Islet precursor cell (in vitro differentiated cells): ENCODE measurements at places on chromosomes 1 and 21.

- peak; percentile 83 for DNase-seq
Observed at GRCh38 chr1:3717715-3718601, 34.3 kb upstream of the CCDC27 start.

DNA sequence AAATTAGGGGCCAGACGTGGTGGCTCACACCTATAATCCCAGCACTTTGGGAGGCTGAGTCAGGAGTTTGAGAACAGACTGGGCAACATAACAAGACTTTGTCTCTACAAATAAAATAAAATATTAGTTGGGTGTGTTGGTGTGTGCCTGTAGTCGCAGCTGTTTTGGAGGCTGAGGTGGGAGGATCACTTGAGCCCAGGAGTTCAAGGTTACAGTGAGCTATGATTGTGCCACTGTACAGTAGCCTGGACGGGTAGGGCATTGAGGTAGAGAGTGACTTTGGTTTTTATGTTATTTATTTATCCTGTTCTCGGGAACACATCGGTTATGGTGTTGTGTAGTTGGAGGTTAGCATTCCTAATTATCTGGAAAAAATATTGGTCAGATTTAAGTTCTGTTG lies 19.5 kb downstream of the KIF1B start:
- no peak for DNase-seq

DNA sequence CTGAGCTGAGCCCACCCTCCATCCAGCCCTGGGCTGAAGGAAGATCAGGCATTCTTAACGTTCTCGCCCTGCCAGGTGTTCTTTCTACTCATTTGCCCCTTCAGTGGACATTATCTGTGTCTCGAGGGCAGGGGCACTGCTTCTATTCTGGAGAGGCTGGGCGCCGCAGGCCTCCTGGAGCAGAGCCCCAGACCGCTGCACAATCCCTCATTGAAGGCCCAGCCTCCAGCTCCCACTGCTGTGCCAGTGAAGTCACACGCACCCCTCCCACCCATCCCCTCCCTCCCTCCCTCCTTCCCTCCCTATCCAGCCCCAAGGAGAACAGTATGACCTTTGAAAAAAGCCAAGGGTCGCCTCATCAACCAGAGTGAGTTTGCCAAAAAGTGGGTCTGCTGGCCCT lies 76.7 kb downstream of the NFASC start:
- DNase-seq: no peak

GRCh38 chr21:46119637-46120271 lies 21.8 kb downstream of the COL6A2 start:
- DNase-seq: peak; percentile 22

- DNase-seq: peak; percentile 83
Observed at GRCh38 chr1:169595764-169596711, 9.8 kb upstream of the F5 start.

DNA sequence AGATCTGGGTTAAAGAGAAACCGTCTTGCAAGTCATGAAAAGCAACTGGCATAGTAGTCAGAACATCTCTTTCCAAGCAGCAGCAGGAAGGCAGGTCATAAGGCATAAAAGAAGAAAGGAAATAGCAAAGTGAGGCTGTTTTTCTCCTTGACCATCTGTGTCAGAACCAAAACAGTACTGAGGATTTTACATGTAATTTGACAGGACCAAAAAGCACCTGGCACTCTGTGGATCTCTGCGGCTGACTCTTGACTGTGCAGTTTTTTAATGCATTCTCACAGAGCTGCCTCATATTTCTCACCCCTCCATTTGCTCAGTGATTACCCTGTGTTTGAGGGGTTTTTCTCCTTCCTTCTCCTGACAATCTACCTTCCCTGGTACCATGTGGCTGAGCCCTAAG lies 17.7 kb downstream of the TBX15 start:
- DNase-seq: no peak

DNA sequence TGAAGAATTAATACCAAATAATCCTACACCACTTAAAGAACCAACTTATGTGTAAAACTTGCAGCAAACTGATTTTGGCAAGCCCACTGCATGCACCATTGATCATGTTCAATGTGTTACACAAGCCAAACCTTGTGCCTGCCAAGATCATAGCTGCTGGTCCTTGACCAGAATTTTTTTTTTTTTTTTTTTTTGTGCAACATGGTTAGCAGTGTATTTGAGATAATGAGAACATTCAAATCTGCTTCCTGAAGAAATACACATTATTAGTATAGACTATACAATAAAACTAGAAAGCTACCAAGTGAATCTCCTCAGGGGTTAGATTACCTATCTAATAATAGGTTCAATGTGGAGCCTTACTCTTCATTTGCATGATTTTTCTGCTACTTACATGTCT lies 421.0 kb downstream of the MRPL39 start:
- DNase-seq: no peak

- no peak for DNase-seq
Observed at GRCh38 chr1:51675177-51675780, 58.4 kb downstream of the OSBPL9 start.

DNA sequence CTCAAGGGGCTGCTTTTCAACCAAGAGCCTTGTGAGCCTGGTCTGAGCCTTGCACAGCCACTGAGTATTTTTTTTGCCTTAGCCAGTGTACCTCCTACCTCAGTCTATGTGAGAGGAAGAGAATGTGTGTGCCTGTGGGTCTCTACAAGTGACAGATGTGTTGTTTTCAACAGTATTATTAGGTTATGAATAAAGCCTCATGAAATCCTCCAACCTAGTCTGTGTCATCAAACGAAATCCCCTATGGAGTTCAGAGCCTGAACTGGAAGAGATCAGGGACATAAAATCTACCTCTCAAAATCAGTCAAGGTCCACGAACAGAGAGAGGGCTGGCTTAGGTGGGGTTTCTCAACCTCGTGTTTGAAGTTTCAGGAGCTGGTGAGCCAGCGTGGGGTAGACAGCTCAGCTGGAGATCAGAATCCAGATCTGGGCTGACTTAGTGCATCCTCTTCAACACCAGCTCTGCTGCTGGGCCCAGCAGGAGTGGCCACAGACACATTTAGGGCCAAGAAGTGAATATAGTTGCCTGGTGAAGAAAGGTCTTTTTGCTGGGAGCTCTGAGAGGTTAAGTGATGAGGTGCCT lies 8.2 kb downstream of the XKR8 start:
- peak; percentile 35 for DNase-seq

- DNase-seq: peak; percentile 58
Observed at GRCh38 chr1:36253161-36253862, 29.1 kb downstream of the THRAP3 start.

DNA sequence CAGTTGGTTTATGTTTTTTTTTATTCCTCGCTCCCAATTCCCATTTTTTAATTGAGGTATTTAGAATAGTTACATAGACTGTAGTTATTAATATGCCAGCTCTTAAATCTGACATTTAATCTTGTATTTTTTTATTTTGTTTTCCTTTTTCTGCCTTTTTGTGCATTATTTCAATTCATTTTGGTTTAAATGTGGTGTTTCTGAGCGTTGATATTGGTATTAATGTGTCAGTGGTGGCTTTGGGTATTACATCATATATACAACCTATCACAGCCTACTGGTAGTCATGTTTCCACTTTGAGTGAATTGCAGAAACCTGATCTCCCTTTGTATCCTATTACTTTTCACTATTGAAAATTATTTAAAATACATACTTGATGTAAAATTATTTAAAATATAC lies 1027.3 kb downstream of the KCNT2 start:
- no peak for DNase-seq

DNA sequence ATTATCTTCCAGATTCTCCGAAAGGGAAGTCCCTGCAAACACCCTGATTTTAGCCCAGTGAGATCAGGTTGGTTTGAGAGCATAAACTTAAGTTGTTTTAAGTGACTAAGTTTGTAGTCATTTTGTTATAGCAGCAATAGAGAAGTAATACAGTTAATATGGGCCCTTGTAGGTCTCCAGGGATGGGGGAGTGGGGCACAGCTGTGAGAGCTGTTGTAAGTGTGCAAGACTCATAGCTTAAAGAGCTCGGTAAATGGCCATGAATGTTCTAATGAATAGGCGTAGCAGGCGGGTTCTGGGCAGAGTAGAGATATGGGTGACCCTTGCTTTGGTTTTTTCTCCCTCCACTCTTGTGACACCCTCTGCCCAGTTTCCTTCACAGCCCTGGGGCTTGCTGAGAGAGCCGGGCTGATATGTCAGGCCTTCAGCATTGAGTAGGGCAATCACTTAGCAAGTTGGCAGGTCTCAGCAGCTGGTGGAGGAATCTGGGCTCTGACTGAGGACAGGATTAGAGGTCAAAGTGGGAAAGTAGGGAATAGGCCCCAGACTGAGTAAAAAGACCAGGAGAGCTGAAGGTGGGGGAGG lies 16.0 kb upstream of the ID3 start:
- no peak for DNase-seq

- DNase-seq: no peak
Observed at GRCh38 chr1:65734979-65735378, 57.7 kb upstream of the PDE4B start.

GRCh38 chr1:22379566-22379965 lies 72.1 kb upstream of the ZBTB40 start:
- no peak for DNase-seq

DNA sequence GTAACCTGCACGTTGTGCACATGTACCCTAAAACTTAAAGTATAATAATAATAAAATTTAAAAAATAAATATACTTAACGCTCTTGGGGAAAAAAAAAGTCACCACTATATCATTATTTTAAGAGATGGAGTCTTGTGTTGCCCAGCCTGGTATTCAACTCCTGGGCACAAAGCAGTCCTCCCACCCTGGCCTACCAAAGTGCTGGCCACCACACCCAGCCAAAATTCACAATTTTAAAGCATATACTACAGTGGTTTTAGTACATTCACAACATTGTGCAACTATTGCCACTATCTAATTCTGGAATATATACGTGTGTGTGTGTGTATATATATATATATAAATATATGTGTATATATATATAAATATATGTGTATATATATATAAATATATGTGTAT lies 5.9 kb downstream of the HMGN2 start:
- DNase-seq: no peak

GRCh38 chr1:237084341-237085077 lies 42.5 kb downstream of the RYR2 start:
- no peak for DNase-seq

GRCh38 chr1:198880818-198881597 lies 242.2 kb downstream of the PTPRC start:
- DNase-seq: no peak

DNA sequence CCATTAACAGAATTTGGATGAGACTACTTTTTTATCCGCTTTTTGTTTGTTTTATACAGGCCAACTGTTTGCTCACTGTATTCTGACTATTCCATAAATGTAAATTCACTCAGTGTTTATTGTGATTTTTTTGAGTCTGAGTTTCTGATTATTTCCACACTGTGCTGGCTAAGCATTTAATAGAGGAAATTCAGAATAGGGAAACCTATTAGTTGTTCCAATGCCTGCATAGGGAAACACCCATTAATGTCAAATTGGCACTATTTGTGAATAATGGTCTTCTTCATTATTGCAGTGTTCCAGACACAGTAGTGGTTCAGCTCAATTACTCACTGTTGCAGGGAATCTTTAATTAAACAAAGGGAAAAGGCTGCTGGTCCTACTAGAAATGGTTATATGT lies 174.7 kb upstream of the SGIP1 start:
- DNase-seq: no peak

GRCh38 chr1:187001198-187001889 lies 172.6 kb downstream of the PLA2G4A start:
- no peak for DNase-seq

GRCh38 chr21:18007121-18007520 lies 188.0 kb upstream of the C21orf91 start:
- no peak for DNase-seq

GRCh38 chr1:28956038-28956464 lies 41.7 kb downstream of the EPB41 start:
- DNase-seq: no peak

- DNase-seq: no peak
Observed at GRCh38 chr1:221987860-221988520, 246.1 kb upstream of the DUSP10 start.

DNA sequence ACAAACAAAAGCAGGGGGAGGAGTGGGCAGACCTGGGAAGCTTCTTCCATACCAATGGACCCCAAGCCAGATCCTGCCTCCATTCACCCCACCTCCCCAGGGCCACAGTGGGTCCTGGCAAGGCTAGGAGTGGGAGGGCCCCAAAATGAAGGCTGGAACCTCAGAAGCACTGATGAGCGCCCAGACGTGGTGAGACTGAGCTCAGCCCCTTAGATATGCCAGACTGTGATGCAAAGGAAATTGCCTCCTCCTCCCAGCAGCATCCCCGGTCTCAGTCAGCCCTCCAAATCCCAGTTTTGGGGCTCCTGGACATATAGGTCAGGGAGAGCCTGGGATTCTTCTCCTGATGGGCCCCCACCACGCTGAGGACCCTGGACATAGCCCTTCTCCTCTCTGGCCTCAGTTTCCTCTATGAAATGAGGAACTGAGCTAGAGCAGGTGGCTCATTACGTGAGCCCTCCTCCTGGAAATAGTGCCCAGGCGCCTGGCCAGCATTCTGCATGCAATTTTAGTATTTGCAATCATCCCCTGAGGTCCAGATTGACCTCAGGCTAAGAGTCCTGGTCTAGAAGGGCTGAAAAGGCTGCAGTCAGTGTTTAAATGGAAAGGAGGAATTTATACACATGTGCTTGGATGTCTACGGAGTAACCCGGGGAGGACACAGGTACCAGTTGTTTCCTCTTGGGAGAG lies 33.5 kb downstream of the RHBG start:
- DNase-seq: no peak

DNA sequence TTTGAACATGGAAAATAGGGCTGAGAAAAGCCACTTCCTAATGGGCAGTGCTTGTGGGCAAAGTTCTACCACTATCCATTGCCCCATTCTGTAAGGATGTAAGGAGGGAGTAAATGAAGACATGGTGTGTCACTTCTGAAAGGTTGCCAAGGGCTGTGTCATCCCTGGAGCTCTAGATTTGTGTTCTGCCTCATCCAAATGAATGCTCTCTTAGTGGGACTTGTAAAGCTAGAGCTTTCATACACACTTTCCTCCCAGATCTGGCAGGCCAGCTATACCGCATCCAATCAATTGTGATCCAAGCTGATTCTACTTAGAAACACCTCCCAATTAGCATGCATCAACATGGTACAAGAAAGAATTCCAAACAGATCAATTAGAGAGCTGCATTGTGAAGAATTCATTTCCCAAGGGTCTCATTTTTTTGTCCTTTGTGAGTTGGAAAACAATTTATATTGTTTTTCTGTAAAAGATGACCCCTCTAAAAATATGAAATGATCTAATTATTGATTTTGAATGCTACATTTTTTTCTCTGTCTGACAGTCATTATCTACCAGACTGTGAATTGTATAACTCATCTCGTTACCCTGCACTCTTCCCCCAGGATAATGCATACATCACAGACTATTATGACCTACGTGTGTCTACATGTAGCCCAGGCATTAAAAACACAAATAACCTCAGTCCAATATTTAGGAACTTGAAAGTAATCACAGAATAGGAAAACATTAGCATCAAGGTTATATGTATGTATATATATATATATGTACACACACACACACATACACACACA lies 117.1 kb upstream of the DUSP10 start:
- DNase-seq: no peak

DNA sequence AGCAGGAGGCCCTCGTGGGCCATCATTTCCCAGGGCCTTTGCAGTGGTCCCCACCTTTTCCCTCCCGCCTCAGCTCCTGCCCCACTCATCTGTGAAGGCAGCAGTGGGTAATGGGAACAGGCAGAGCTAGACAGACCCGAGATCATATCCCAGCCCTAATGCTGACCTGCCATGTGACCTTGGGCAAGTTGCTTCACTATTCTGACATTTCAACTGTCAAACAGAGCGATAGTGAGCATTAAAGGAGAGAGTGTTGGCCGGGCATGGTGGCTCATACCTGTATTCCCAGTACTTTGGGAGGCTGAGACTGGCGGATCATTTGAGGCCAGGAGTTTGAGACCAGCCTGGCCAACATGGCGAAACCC lies 51.7 kb downstream of the RPS6KA1 start:
- no peak for DNase-seq

- no peak for DNase-seq
Observed at GRCh38 chr1:169508432-169509338, 22.9 kb upstream of the SLC19A2 start.
